ENCODE measurements at places on chromosomes 7 and 10.

DNA sequence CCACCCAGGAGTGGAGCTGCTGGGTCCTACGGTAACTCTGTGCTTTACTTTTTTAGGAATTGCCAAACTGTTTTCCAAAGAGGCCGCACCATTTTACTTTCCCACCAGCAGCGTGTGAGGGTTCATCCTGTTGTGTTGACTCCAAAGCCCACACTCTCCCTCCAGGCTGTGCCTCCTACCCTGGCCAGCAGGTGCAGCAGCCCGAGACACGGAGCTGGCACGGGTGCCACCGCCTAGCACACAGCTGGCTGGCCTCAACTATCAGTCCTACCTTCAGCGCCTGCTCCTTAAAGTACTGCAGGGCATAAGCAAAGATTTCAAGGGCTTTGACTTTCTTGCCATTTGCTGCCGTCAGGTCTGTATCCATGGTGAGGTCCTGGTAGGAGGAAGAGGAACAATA is 44.0 kb downstream of the HSPA12A start:
- no peak for DNase-seq

- no peak for DNase-seq
These were observed 128.9 kb downstream of the CELF2 start for GRCh38 chr10:11146402-11147171.

- DNase-seq: no peak
These were observed 997.3 kb downstream of the LRMDA start for GRCh38 chr10:76428551-76429367.

GRCh38 chr7:100675105-100675451 is 1.5 kb downstream of the GNB2 start:
- DNase-seq: no peak

DNA sequence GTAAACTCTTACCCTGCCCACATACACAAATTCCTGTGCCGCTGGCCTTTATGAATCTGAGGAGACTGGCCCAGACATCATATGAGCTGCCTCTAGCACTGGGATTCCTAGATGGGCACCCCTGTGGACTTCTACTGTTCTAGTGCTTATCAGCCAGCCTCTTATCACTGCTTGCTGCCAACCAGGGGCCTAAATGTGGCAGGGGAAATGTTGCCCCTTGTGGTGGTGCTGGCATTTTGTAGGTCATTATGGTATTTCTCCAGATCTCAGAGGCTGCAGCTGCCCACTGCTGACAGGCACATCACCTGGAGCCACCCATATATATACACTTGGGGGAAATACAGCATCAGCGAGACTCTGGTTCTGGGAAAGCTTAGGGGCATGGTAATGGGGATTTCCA is 5.4 kb downstream of the SFR1 start:
- no peak for DNase-seq

DNA sequence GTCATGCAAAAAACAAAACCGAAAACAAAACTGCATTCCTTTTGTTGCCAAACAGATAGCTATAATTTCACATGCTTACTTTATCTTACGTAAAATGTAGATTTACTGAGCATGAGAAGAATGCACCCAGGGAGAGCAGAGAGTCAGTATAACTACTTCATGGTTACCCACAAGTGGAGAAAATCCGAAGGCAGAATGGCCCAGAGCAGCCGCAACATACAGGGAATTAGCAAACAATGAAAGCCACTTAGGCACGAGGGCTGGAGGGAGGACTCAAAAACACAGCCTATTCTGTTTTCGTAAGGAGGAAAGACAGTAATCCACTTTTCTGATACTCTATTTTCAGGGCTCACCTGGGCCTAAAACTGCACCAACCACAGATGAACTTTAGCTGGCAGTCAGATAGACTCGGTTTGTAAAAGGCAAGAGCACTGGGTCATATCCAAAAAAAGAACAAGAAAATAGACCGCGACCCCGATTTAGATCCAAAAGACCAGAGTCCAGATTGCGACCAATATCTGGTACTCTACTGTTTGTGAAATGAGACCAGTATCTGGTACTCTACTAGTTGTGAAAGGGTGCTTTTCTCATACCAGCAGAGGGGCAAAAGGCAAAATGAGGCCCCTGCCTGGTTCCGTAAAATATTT is 1.3 kb downstream of the ITPRIP start:
- no peak for DNase-seq

- DNase-seq: no peak
These were observed 135.3 kb downstream of the KIAA1217 start for GRCh38 chr10:24344279-24344678.

- no peak for DNase-seq
These were observed 25.1 kb downstream of the CASP7 start for GRCh38 chr10:113704637-113705343.

- DNase-seq: no peak
These were observed 335.1 kb downstream of the XPNPEP1 start for GRCh38 chr10:109588259-109588658.

DNA sequence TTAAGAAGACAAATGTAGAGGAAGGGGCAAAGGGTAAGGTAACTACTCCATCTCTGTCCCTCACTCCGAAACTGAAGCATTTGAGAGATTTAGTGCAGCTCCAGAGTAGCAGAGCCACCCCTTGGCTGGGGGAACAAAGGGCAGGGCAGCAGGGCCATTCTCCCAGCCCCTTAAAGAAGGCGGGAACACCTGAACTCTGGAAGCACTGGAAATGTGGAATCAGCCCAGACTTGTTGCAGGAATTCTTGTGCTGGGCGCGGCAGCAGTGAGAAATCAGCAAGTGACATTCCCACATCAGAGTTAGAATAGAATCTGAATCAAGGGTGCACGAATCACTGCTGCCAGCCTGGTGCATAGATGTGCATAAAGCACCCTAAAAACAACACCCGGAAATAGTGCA is 34.4 kb upstream of the GRM8 start:
- no peak for DNase-seq

DNA sequence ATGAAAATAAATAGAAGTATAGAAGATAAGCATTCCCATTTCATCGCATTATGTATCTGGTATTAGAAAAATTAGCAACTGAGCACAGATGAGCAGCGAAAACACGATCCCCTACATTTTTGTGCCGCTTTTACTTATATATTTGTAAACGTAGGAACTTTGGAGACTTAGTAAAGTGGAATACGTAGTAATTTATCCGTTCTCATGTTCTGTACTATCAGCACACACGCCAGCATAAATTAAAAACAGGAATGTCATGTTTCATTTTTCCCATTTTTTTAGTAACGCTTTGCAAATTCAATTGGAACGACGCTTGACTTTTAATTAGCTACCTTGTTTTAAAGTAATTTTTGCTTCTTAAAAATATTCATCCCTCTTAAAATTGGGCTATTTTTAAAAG is 2.4 kb downstream of the ZNRF2 start:
- no peak for DNase-seq

DNA sequence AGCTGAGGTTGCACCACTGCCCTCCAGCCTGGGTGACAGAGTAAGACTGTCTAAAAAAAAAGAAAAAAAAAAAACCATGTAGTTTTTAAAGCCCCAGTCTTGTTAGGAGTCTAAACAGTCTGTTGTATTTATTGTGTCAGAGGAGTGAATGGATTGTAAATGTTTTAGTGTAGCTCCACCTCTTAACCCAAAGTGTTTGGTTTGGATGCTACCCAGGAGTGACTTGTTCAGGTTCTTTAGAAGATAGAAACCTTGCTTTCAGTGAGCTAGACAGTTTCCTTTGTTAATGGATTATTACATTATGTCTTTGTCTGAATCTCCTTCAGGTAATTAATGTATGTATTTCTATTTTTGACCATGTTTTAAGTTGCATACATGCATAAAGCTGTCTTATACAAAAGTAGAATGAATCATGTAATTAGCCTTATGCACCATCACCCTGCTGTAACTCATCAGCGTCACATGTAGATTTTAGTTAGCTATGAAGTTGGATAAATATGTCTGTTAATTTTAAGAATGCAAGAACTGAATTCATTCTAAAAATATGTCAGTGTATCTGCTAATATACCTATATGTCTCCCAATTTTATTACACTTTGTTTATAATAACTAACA is 97.7 kb downstream of the TAF3 start:
- no peak for DNase-seq

- no peak for DNase-seq
These were observed 94.7 kb upstream of the PRSS58 start for GRCh38 chr7:142352543-142352942.

- DNase-seq: no peak
These were observed 91.2 kb downstream of the PLPP4 start for GRCh38 chr10:120548210-120548609.

GRCh38 chr7:73703757-73704639 is 15.5 kb downstream of the STX1A start:
- DNase-seq: no peak

- no peak for DNase-seq
These were observed 4.3 kb upstream of the TRPV6 start for GRCh38 chr7:142889816-142890215.

- DNase-seq: no peak
These were observed 65.5 kb downstream of the FAM53B start for GRCh38 chr10:124678557-124679240.

All from stimulated activated CD8-positive, alpha-beta memory T cell treated with anti-CD3 and anti-CD28 coated beads, Interleukin-15, amount 100 ng/mL, for 48 hours (primary cell).